ENCODE measurements at places on chromosomes 16 and 17.

- no peak for DNase-seq
Observed at GRCh38 chr17:43354371-43354770, 44.4 kb upstream of the ARL4D start.

GRCh38 chr16:17011712-17012111, 459.0 kb downstream of the XYLT1 start:
- no peak for DNase-seq

DNA sequence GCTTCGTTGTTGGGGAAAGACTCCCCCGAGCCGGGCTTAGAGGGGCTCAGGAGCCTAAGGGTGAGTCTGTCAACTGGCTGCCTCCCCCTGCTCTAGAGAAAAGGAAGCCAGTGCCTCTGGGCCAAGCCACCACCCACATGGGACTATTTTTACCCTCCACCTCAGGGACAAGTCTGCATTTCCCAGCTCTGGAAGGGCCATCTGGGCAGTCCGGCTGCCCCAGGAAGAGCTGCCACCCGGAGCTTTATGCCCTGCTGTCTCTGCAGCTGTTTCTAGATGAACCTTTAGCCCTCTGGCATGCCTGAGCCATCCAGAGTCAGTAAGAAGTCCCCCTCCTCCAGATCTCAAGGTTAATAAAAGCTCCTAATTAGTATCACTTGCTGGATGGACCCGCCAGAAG, 5.3 kb upstream of the RPRML start:
- no peak for DNase-seq

DNA sequence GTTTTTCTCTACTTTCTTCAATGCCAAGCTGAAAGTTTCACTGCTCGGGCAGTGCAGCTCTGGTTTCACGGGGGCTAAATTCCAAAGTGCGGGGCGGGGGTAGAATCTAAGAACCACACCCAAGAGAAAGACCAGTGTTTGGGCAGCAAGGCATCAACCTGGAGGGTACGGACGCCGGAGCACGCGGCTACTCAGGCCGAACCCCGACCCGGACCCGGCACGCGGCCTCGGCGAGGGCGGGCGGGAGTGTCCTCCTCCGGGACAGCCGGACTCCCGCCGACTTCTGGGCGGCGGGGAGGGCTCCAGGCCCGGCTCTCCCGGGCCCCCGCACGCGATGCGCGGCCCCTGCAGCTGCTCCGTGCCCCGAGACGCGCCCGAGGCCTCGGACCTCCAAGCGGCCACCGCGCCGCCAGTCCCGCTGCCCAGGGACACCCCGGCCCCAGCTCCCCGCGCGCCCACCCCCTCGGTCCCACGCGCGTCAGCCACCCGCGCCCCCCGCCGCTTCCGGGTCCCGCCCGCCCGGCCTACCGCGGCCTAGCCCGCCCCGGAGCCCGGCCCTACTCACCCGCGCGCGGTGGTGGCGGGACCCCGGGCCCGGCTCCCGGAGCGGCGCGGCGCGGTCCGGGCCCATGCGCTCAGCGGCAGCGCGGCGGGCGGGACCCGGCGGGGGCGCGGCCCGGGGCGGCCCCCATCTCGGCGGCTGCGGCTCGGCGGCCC, 561 bp downstream of the AXIN1 start:
- no peak for DNase-seq

DNA sequence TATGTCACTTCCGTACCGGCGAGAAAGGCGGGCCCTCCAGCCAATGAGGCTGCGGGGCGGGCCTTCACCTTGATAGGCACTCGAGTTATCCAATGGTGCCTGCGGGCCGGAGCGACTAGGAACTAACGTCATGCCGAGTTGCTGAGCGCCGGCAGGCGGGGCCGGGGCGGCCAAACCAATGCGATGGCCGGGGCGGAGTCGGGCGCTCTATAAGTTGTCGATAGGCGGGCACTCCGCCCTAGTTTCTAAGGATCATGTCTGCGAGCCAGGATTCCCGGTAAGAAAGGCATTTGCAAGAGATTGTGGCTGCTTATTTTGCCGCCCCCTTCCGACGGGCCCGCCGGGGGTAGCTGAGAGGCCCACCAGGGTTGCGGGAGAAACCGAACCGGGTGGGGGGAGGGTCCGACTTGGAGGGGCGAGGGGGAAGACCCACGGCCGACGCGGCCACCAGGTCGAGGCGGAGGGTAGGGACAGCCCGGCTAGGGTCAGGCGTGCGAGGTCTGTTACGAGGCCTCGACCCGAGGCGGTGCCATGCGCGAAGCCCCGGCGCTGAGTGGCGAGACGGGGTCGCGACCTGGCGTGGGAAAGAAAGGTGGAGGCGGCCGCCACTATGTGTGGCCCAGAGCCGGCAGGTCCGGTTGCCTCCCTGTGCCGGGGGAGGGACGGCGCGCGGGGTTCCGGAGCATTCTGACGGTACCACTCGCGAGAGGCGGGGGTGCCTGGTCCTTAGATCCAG, 6.7 kb upstream of the CD68 start:
- DNase-seq, result peak; percentile 96

- no peak for DNase-seq
Observed at GRCh38 chr16:74747716-74748615, 26.7 kb downstream of the FA2H start.

DNA sequence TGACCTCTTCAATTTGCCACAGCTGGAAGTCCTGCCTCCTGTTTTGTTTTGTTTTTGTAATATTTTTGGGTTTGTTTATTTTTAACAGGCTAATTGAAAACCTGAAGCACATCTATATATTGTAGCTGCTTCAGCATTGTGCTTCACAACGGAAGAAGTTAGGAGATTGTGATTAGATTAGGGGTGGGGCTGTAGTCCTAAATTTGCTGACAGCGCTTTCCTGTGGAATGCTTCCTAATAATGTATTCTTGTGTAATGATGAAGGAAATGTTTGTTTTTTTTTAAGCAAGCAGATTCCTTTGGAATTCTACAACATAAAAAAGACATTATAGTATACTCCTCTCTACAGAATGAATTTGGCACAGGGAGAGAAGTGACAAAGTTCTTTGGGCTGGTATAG, 70.1 kb downstream of the NLK start:
- no peak for DNase-seq

GRCh38 chr16:11100239-11100750, 155.7 kb downstream of the SOCS1 start:
- peak; percentile 89 for DNase-seq

DNA sequence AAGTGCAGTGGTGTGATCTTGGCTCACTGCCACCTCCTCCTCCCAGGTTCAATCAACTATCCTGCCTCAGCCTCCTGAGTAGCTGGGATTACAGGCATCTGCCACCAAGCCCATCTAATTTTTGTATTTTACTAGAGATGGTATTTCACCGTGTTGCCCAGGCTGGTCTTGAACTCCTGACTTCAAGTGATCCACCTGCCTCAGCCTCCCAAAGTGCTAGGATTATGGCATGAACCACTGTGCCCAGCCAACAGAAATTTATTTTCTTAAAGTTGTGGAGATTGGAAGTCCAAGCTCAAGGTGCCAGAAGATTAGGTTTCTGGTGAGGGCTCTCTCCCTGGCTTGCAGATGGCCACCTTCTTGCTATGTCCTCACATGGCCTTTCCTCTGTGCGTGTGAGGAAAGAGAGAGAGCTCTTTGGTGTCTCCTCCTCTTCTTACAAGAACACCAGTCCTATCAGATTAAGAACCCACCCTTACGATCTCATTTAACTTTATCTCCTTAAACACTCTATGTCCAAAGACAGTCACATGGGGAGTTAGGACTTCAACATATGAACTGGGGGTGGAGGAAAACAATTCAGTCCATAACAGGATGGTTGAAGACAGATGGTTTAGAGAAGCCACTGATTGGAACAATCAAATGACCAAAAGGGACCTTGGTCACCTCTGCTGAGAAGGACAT, 31.8 kb downstream of the C16orf82 start:
- no peak for DNase-seq
